Cardiac septum (tissue), 1 donor: ENCODE measurements at places on chromosomes 4 and X. TPM values are rescaled to one million over a fixed set of nuclear protein-coding genes. Genes with fewer than 3 reads are reported as not detected.

GRCh38 chr4:144316869-144317268, 176.4 kb upstream of the GYPA start:
- no peak for DNase-seq

- no peak for DNase-seq
These were observed 35.8 kb upstream of the LEF1 start for GRCh38 chr4:108204518-108204917.

The RTL3 gene
- total RNA-seq = 0.24 TPM

The MAP7D2 gene
- 0.19 TPM for total RNA-seq
